ENCODE measurements at places on chromosomes 2 and 18.

DNA sequence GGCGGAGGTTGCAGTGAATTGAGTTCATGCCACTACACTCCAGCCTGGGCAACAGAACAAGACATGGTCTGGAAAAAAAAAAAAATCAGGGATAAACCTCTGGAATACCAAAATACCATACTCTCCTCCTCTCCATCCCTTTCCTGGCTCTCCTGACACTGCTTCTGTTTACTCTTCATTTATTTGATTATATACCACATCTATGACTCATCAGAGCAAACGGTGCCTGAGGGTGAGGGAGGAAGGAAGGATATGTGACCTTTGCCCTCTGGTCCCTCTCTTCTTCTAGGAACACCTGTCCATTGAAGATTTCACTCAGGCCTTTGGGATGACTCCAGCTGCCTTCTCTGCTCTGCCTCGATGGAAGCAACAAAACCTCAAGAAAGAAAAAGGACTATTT lies 30.0 kb downstream of the VIL1 start:
- DNase-seq, result peak; percentile 23

GRCh38 chr2:126644630-126645191 lies 11.2 kb upstream of the GYPC start:
- DNase-seq, result no peak

- no peak for DNase-seq
Observed at GRCh38 chr2:3192920-3193319, 184.7 kb downstream of the EIPR1 start.

GRCh38 chr18:24727685-24728084 lies 267.2 kb downstream of the HRH4 start:
- no peak for DNase-seq

DNA sequence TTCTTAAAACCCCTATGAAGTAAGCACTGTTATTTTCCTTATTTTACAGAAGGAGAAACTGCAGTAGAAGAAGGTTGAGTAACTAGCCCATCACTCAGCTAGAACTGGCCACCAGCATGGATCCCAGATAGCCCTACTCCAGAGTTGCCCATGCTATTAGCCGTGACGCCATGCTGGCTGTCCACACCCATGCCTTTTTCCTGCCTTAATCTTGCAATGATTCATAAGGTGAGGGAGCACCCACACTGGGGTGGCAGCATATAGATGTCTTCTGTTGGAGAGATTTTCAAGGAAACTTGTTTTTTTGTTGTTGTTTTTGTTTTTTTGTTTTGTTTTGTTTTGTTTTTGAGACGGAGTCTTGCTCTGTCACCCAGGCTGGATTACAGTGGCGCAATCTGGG lies 204.1 kb upstream of the HAAO start:
- no peak for DNase-seq

DNA sequence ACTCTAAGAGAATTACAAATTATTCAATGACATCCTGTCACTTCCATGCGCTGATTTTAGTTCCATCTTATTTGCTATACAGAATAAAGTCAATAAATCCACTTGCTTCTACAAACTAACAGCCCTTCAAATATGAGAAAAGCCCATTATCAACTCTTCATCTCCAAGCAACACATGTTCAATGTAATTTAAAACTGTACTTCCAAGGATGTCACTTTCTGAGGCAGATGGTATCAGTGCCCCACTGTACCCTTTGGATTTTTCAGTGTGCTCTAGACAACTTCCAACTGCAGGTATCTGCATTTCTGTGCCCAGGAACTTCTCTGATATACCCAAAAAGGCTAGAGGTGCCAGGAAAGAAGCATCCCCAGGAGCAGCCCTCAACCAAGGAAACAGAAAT lies 87.6 kb downstream of the SMAD2 start:
- DNase-seq, result no peak

GRCh38 chr2:99487906-99488305 lies 1.9 kb downstream of the REV1 start:
- DNase-seq, result peak; percentile 69

- DNase-seq, result no peak
Observed at GRCh38 chr18:32040936-32041335, 22.3 kb downstream of the RNF125 start.

GRCh38 chr2:5693287-5694201 lies 1.4 kb downstream of the SOX11 start:
- DNase-seq, result no peak

GRCh38 chr2:1253629-1254028 lies 159.6 kb upstream of the TPO start:
- DNase-seq, result no peak

DNA sequence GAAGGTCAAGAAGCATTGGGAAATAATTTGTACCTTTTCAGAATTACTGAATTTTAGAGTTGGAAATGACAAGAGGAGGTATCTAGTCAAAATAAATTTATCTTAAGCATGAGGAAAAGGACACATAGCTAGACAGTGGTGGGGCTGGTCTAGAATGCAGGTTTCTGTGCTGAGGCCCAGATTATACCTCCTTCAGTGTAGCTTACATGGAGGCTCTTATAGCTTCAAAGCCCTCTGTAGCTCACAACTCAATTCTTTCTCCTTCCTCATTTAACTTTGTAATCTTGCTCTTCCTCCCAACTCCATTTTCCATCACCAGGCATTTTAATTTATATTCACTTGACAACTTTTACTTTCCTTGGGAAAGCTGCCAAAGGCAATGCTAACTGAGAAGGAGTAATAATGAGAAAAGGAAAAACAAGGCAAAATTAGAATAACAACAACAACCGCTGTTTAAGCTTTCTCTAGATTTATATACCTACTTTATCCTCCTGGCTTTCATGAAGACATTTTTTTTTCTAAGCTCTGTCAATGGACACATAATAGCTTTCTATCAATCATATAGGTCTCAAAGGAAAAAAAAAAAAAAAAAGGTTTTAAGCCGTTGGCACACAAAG lies 58.5 kb downstream of the CLHC1 start:
- no peak for DNase-seq

- DNase-seq, result no peak
Observed at GRCh38 chr2:43592443-43592842, 3.4 kb downstream of the THADA start.

GRCh38 chr2:18339326-18339725 lies 221.1 kb downstream of the RDH14 start:
- DNase-seq, result no peak

DNA sequence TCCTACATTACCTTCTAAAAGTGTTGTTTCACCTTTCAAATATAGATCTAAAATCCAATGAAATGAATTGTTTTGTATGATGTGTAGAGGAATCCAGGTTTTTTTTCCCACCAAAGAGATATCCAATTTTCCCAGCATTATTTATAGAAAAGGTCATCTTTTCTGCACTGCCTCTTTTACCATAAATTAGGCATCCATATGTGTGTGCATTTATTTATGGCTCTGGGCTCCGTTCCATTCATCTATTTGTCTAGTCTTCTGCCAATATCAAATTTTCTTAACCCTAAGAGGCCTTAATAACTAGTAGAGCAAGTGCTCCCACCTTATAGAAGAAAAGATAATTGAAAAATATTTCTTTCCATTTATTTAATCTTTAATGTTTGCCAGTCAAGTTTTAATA lies 88.3 kb downstream of the ATAD2B start:
- no peak for DNase-seq

- no peak for DNase-seq
Observed at GRCh38 chr2:50820176-50820575, 211.8 kb downstream of the NRXN1 start.

DNA sequence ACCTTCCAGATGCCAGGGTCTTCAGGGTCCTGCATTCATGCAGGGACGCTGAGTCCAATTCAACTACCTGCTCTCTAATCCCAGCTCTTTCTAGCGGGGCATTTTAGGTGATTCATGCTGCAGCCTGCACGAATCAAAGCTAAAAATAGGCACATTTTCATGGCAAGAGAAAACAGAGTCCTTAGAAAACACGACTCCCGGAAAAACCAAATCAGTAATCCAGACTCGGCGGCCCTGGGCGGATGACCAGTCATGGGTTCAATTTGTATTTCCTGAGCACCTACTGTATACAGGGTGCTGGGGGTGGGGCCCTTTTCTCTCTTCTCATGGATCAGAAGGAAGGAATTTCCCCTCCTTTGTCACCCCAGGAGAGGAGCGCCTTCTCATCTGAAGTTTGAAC lies 64.4 kb downstream of the LONRF2 start:
- DNase-seq, result no peak

DNA sequence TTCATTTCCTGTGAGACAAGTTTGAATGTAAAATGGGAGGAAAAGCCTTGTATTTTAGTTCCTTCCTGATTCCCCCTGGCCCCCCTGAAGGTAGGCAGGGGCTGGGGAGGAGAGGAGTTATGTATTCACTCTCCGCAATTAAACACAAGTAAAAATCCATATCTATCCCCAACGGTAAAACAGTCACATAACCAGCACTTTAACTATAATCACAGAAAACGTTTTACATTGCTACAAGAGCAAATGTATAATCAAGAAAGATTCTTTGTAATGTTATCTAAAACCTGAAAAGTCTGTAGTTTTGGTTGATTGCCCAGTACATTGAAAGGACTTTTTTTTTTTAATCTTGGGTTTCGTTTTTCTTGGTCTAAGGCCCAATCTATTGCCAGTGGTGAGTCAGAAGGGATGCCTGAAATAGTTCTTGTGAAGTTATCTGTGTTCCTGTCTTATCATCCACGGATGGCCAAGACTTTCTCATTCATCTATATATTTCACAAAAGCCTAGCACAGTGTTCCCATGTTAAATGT lies 34.5 kb upstream of the CCNYL1 start:
- DNase-seq, result peak; percentile 74

DNA sequence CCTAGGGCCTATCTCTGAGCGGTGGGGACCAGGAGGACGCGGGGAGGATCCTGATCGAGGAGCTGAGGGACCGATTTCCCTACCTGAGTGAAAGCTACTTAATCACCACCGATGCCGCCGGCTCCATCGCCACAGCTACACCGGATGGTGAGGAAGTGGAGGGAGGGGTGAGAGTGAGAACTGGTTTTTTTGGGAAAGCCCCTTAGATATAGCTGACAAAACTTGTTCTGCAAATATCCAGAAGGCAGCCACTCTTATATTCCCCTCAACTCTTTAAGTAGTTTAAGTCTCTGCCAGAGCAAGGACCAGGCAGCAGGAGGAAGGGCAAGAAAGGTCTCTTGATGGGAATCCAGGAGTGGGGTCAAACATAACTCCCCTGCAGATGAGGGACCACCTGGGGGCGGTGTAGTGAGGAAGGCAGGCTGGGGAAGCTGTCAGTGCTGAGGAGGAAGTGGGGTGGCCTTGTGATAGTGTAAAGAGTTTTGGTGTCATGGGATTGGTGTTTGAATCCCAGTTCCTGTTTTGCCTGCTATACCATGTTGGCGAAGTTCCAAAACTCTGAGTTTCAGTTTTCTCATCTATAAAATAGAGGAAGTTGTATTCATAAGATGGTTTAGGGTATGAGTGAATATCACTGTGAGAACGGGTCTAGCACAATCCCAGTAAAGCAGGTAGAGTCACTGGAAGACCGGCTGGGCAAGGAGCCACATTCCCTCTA lies 3.4 kb downstream of the NAGK start:
- DNase-seq, result no peak

GRCh38 chr18:49277395-49278036 lies 182.9 kb downstream of the DYM start:
- DNase-seq, result peak; percentile 28

GRCh38 chr2:210913461-210913860 lies 357.1 kb downstream of the CPS1 start:
- peak; percentile 18 for DNase-seq

DNA sequence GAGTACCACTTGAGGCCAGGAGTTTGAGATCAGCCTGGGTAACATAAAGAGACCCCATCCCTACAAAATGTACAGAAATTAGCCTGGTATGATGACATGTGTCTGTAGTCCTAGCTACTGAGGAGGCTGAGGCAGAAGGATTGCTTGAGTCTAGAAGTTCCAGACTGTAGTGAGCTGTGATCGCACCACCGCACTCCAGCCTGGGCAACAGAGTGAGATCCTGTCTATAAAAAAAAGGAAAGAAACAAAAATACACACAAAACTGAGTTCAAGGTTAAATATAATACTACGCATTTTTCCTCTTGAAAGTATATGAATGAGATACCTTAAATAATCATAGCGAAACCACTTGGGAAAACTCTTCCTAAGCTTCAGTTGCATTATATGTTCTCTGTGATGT lies 94.0 kb downstream of the LDLRAD4 start:
- no peak for DNase-seq

DNA sequence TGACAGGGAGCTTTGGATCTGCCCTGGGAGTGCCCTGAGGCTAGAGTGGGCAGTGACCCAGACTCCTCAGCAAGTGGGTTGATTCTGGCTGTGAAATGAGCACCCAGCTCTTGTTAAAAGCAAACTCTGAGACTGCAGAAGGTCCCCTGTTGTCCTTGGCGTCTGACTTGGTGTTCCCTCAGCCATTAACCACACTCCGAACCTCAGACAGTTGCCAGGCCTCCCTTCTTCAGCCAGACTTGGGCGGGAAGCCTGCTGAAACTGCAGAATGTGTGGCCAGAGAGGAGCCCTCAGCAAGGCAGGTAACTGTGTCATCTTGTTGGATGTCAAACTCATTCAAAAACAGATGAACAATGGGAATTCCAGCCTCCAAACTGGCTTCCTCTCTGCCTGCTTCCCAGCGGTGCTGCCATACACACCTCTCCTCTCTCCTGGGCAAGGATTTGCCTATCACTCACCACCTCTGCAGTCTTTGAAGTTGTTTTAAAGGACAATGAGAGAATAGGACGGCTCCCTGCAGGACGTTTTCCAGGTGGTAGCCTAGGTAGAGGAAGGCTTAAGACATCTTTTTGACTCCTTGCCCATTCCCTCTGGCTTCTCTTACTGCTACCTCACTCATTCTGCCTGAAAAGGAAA lies 38.9 kb upstream of the B3GNT2 start:
- DNase-seq, result no peak

DNA sequence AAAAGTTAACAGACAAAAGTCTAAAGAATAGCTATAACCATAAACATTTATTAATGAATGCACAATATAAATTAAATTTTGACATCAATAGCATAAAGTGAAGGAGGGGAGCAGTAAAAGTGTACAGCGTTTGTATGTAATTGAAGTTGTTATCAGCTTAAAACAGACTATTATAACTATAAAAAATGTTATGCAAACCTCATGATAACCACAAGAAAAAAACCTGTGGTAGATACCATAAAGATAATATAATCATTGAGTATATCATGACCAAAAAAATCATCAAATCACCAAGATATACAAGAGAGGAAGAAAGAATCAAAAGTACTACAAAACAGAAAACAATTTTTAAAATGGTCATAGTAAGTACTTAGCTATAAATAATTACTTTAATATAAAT lies 122.1 kb upstream of the ID2 start:
- no peak for DNase-seq

Measured in HS-5 (cell line).